ENCODE measurements at places on chromosomes 5 and 9. TPM values are rescaled to one million over a fixed set of nuclear protein-coding genes. Genes with fewer than 3 reads are reported as not detected.

NMUR2 gene
- total RNA-seq, result not detected

NIPSNAP3A gene
- 18.7 TPM for total RNA-seq

PAPPA gene
- total RNA-seq, result 1.3 TPM

DIRAS2 gene
- not detected for total RNA-seq

IL3 gene
- not detected for total RNA-seq

SLCO6A1 gene
- total RNA-seq, result 0.14 TPM

LHX2 gene
- not detected for total RNA-seq

LRRC19 gene
- total RNA-seq, result not detected

C9orf152 gene
- 0.07 TPM for total RNA-seq

BDP1 gene
- total RNA-seq, result 10.0 TPM

PCDHGA7 gene
- total RNA-seq, result 0.92 TPM

CYSRT1 gene
- 17.3 TPM for total RNA-seq

FCN2 gene
- not detected for total RNA-seq

IFNK gene
- total RNA-seq, result not detected

PCDHGA11 gene
- total RNA-seq, result 3.3 TPM

C5orf24 gene
- total RNA-seq, result 18.2 TPM

ENTREP1 gene
- total RNA-seq, result 2.5 TPM

LECT2 gene
- total RNA-seq, result not detected

KCNIP1 gene
- total RNA-seq, result not detected

SNX24 gene
- total RNA-seq, result 15.1 TPM

ANKRD34B gene
- not detected for total RNA-seq

SURF2 gene
- 42.5 TPM for total RNA-seq

LHFPL2 gene
- 12.4 TPM for total RNA-seq

CLK4 gene
- total RNA-seq, result 10.4 TPM

IL5 gene
- not detected for total RNA-seq

INSL6 gene
- not detected for total RNA-seq

MLANA gene
- total RNA-seq, result not detected

C5orf46 gene
- not detected for total RNA-seq

WDR38 gene
- total RNA-seq, result not detected

SUSD3 gene
- not detected for total RNA-seq

CRB2 gene
- not detected for total RNA-seq

C5orf22 gene
- total RNA-seq, result 12.1 TPM

DIPK1B gene
- 5.3 TPM for total RNA-seq

TRMO gene
- total RNA-seq, result 7.3 TPM

SARDH gene
- total RNA-seq, result 0.21 TPM

SPATA31E1 gene
- not detected for total RNA-seq

ZNG1A gene
- total RNA-seq, result 24.3 TPM

Data from airway epithelial cell (primary cell).